ENCODE measurements at places on chromosomes 6 and 20.

DNA sequence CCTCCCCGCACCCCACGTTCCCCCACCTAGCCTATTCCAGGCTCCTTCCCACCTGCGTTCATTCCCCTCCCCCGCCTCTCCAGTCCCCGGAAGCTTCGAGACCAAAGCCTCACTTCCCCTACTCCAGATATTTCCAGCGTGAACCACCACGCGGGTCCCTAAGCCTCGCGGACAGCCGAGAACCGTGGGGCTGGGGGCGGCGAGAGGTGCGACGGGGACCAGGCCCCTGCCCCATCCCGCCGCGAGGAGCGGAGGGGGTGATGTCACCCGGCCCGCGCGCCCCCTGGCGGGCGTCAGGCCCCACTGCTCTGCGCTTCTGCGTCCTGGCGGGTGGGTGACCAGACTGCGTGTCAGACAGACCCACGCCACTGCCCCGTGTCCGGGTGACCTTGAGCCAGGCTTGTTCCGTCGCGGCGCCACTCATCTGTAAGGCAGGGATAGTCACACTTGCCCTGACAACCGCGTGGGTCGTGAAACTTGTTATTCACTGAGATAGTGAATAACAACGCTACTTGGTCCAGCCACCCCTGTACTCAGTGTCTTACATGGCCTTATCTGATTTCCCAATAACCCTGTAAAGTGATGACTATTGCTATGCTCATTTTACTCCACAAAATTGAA is 9.0 kb upstream of the HSP90AB1 start:
- DNase-seq, result peak; percentile 74

DNA sequence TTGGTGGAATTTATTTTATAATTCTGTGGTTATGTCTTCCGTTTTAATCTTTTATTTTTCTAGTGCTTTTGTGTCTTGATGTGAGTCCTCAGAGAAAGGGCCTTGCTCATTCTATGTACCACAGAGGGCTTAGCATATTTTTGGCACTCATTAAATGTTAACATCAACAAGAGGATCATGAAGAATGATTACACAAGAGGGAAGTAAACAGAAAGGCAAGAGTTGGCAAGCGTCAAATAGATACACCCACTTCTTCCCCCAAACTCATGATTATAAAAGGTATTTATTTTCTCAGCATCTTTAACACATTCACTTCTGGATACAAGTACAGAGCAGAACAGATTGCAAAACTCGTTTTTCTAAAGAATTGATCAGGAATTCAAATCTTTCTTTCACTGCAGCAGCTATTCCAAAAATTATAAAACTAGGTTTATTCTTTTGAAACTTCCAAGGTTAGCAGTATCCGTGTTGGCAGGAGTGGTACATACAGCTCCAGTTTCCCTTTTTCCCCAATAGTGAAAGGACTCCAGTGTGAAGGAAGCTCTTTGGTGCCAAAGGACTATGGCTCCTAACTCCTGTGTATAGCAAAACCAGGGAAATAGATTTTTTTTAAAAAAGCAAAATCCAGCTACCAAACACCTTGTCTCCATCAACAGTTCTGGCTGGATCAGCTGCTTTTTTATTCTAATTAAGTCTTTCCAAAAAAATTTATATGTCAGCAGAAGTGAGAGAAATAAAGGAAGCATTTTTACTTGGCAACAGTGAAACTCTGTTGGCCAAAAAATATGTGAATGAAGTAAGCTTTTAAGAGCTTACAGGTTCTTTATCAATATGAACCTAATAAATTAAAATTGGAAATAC is 221.9 kb downstream of the ADGRG6 start:
- no peak for DNase-seq

- no peak for DNase-seq
Observed at GRCh38 chr6:151291722-151292059, 51.9 kb downstream of the AKAP12 start.

GRCh38 chr6:106141441-106142237 is 55.5 kb downstream of the PRDM1 start:
- peak; percentile 62 for DNase-seq

DNA sequence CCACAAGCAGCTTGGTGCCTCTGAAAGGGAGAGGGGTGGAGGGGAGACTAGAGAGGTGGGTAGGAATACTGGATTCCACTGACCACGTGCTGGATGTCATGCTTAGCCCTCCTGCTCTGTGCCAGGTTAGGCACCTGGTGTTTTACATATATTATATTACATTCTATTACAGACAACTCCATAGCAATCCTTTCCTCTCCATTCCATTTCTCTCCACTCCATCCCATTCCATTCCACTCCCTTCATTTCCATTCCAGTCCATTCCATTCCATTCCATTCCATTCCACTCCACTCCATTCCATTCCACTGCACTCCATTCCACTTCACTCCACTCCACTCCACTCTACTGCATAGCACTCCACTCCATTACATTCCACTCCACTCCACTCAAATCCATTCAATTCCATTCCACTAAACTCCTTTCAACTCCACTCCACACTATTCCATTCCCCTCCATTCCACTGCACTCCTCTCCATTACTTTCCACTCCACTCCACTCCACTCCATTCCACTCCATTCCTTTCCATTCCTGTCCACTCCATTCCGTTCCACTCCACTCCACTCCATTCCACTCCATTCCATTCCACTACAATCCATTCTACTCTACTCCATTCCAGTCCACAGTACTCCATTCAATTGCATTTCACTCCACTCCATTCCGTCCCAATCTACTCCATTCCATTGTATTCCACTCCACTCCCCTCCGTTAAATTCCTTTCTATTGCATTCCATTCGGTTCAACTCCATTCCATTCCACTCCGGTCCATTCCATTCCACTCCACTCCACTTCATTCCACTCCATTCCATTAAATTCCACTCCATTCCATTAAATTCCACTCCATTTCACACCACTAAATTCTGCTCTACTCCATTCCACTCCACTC is 27.2 kb upstream of the DEFB125 start:
- DNase-seq, result no peak

GRCh38 chr20:41540918-41541317 is 77.3 kb downstream of the CHD6 start:
- DNase-seq, result no peak

DNA sequence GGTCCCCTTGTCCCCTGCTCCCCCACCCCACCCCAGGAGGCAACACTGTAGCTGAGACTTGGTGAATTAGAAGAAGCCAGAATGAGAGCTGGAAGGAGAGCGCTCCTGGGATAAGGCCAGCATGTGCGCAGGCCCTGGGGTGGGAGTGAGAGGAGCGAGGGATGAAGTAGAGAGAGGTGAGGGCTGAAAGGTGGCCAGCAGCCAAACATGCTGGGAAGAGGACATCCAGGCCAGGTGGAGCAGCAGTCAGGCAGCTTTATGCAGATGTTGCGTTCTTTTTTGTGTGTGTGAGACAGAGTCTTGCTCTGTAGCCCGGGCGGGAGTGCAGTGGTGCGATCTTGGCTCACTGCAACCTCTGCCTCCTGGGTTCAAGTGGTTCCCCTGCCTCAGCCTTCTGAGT is 2.2 kb upstream of the BPIFB1 start:
- DNase-seq, result no peak

DNA sequence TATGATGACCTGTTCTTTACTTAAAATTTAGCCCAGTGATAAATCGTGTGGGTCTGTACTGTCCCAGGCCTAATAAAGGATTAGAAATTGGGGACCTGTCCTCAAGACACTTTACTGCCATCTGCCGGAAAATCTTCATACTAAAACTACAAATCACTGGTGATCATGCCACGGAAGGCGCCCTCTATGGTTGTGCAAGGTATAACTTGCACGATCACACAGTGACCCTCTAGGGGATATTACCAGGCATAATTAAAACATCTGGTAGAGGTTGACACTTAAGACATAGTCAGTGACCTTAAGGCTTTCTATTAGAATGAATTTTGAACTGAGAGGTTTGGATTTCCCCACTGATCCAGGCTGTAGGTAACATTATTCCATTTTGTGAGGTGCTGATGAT is 172.6 kb downstream of the BMP2 start:
- DNase-seq, result no peak

- DNase-seq, result no peak
Observed at GRCh38 chr6:104728448-104728847, 131.3 kb downstream of the HACE1 start.

GRCh38 chr20:47468290-47469050 is 33.2 kb upstream of the NCOA3 start:
- no peak for DNase-seq

- DNase-seq, result no peak
Observed at GRCh38 chr6:158758941-158759479, 60.2 kb downstream of the EZR start.

DNA sequence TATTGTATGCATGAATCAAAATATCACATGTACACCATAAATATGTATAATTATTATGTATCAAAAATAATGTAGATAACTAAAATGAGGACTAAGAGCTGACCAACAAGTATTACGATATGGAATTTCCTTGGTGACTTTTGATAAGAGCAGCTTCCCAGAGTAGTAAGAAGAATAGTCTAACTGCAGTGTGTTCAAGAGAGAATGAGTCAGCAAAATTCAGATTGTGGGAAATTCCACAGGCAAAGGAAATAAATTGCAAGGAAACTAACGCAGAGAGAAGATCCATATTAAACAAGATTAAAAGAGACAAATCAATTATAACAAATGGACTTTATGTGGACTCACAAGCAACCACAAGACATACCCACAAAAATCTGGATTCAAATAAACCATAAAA is 26.4 kb downstream of the FRK start:
- no peak for DNase-seq

GRCh38 chr20:14956538-14956937 is 619.1 kb upstream of the FLRT3 start:
- no peak for DNase-seq

DNA sequence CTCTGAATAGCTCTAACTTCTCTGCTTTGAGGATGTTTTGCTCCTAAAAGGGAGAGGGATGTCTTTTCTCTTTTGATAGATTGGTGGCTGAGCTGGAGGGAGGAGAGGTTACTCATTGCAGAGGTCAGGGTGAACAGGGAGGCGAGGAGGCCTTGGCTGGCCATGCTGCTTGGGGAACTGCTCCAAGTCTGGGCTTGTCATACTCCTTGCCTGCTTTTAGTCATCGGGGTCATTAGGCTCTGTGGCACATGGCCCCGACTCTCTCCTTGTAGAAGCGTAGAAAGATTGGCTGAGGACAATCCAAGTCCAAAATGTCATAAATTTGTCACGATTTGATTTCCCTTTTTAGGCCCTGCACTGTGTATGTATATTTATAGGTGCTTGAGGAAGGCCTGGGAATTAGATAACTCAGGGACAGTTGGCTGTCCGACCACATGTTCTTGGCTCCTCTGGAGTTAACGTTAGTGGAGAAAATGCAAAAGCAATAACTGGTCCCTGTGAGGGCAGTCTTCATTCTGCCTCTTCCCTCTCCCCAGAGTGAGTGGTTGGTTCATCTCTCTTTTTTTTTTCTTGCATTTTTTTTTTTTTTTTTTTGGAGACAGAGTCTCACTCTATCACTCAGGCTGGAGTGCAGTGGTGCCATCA is 160.1 kb downstream of the SCP2D1 start:
- no peak for DNase-seq

- no peak for DNase-seq
Observed at GRCh38 chr6:162670345-162670744, 57.2 kb downstream of the PRKN start.

DNA sequence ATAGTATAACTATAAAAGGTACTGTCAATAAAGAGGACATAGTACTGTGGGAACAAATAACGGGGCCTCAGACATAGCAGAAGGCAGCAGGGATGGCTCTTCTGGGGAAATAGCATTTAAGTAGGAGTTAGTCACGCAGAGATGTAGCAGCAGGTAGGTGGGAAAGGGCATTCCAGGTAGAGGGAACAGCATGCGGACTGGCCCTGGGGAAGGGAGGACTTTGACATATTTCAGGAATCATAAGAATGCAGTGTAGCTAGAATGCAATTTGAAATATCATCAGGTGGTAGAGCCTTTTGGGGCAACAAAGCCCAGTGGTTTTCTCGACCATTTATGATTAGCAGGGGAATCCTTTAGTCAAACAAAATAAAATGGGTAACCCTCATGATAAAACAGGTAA is 191.1 kb downstream of the SLC24A3 start:
- DNase-seq, result no peak

DNA sequence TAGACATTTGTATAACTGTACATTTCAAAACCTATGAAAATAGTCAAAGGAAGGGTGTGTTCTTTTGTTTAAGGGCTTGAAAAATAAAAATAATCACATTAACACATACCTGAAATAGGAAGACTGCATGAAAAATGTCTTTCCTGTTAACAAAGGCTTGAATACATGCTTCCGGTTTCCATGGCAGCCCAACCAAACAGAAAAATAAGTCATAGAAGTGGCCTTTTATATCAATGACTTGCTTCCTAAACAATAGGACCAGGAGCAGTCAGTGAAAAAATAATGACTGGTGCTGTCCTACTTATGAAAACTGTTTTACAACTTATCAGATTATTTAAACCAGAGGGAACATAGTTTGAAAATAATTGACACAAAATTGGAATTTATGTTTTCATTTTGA is 412.6 kb upstream of the PLCB4 start:
- no peak for DNase-seq

DNA sequence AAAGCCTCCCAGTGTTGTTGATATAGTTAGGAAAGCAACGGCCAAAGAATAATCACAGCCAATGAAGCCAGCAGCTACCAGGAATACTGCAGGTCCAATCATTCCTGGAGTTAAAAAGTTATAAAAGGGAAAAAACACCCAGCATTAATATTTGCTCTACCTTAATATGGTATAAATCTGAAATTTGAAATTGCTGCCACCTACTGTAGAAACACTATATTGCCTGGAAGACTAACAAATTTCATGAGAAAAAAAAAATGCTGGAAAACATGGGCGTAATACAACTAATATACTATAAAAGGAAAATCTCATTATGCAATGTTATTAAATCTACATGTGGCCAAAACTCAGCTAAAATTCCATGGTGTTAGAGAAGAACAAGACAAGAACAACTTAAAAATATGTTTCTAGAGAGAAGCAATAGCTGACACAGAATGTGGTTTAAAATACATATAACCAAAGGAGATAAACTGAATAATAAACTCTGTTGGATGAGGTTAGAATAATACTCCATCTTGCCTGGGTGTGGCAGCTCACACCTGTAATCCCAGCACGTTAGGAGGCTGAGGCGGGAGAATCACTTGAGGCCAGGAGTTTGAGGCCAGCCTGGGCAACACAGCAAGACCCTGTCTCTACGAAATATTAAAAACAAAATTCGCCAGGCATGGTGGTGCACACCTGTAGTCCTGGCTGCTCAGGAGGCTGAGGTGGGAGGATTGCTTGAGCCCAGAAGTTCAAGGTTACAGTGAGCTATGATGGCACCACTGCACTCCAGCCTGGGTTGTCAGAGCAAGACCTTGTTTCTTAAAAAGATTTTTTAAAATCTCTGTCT is 43.1 kb downstream of the SLC17A5 start:
- DNase-seq, result no peak

- no peak for DNase-seq
Observed at GRCh38 chr20:33650753-33651561, 11.2 kb upstream of the C20orf144 start.

- no peak for DNase-seq
Observed at GRCh38 chr20:7856756-7857155, 83.5 kb downstream of the HAO1 start.

GRCh38 chr20:63087872-63088680 is 81.3 kb upstream of the BHLHE23 start:
- no peak for DNase-seq

GRCh38 chr6:1267057-1267732 is 44.7 kb upstream of the FOXQ1 start:
- DNase-seq, result no peak
